Suppressor macrophage treated with lipopolysaccharide for 4 hours (primary cell): ENCODE measurements at places on chromosomes 1 and 21.
A peak's percentile ranks its signal among the peaks of the same experiment; 100 is the strongest.

DNA sequence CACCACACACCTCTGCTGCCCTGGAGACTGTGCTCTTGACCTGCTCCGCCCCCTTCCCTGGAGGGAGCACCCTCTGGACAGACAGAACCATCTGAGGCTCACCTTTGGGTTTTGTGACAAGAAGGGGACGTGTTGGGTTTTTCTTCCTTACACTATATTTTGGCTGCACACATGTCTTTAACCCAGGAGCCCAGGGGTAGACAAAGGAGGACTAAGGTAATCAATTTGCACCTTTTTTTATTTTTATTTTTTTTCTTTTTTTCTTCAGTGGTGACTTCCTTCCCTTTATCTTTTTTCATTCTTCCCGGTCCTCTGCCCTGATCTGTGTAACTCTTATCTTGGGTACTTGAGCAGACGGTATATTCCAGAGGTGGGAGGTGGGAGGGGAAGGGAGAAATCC is 8.5 kb upstream of the TXLNA start:
- DNase-seq: no peak

DNA sequence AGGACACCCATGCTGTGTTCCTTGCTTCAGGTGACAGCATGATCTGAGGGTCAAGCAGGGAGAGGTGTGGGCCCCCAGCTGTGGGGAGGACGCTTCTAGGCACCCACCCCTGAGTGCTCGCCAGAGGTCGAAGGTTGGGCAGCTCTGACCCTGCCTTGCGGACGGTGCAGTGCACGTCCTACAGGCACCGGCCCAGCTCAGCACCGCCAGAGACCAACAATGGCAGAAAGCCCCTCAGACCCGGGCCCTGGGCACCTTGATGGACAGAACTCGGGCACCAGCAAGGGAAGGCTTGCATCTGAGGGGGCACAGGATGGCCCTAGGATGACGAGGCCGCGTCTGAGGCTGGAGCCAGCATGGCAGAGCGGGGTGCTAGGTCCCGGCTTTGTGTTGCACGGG is 24.7 kb downstream of the NADK start:
- DNase-seq: no peak

- no peak for DNase-seq
These were observed 18.7 kb downstream of the HEYL start for GRCh38 chr1:39620659-39621165.

DNA sequence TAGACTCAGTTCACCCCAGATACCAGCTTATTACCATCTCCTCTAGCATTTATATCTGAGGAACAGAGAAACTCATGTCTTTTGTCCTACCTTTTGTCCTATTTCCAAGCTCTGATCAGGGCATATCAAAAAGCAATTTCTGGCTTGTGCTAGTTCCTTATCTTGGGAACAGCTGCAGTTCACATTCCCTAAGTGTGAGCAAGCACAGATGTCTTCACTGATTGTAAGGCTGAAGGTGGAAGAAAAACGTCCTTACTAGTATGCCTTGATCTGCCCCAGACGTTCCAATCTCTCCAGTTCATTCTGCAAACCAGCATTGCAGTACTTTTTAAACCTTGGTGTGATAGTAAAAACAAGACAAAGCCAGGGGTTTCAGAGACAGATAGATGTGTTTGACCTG is 139.8 kb downstream of the NCAM2 start:
- DNase-seq: no peak

GRCh38 chr1:183952101-183952500 is 85.4 kb downstream of the COLGALT2 start:
- peak; percentile 51 for DNase-seq

DNA sequence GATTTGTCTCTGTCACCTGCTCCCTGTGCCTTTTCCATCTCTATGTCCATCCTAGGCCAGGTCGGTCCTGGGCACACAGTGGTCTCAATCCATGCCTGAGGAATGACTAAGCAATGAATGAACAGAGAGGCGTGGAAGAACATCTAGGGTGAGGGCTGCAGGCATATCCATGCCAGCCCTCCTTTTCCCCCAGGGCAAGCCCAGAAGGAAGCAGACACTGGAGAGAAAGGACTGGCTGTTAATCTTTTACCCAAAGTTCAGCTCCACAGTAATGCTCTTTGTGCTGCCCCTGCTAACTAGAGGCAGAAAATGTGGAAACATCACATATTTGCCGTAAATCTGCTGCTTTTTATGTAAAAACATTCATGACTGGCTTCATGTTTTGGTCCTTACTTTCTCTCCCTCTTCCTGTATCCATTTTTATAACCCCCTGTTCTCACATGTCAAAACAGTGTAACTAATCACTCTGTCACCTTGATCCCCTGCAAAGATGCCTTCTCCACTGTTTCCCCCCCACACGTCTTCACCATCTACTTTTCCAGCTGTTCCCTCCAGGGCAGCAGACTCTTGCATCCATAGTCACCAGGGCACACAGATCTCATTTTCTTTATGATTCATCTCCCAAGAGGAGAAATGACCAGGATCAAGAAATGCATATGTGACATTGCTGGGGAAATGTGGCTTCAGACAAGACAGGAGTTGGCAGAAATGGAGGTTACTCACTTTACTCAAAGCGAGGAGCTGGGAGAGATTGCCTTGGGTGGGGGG is 166.4 kb upstream of the PROX1 start:
- no peak for DNase-seq

- no peak for DNase-seq
These were observed 60.7 kb upstream of the ITPKB start for GRCh38 chr1:226799634-226800281.

DNA sequence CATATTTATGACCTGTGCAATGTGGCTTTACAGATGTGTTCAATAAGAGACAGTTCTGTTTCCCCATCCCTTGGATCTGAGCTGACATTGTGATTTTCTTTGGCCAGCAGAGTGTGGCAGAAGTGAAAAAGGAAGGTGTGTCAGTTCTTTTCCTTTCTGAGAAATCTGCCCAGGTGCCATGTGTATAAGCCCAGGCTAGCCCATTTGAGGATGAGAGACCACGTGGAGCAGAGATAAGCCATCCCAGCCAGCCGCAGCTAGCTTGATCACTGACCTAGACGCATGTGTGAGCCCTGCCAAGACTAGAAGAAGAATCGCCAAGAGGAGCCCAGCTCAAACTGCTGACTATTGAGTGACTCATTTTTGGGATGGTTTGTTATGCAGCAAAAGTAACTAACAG is 127.8 kb downstream of the KCNJ6 start:
- DNase-seq: no peak

GRCh38 chr1:222893255-222893654 is 78.4 kb downstream of the DISP1 start:
- DNase-seq: no peak

- DNase-seq: peak; percentile 52
These were observed 28.1 kb downstream of the RNF187 start for GRCh38 chr1:228515200-228515834.

DNA sequence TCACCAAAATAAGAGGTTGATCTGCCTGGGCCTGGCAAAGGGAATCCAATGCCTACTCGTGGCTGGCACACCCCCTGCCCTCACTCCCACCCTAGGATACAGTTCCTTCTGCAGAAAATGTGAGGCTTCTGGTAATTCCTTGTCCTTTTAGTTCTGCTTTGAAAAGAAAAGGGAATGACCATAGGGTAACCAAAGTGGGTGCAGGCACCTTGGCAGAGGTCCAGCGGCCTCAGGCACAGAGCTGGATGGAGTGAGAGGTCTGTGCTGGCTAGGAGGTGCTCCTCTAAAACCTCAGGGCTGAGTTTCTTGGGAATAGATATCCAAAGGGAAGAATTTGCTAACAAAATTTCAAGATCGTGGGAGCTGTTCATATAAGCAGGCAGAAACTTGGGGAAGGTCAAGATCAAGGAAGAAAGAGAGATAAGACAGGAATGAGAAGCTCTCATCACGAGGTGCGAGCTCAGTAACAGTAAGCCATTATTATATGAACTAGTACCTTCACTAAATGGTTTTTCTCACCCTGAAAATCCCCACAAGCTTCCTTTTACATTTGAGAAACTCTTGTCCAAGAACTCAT is 293.1 kb upstream of the LYPLAL1 start:
- no peak for DNase-seq

DNA sequence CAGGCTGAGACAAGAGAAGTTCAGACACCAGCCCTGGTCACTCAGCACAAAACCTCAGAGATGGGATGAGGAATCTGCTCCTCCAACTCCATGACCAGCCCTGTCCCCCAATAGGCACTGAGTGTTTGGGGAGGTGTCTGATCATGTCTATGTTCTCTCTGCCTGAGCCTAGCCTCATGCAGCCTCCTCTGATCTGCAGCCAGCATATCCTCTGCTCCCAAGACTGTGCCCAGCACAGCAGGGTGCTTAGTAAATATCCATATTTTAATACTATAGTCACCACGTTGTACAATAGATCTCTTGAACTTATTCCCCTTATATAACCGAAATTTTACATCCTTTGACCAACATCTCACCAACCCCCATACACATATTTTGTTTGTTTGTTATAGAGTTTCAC is 202.9 kb downstream of the MATN1 start:
- no peak for DNase-seq

DNA sequence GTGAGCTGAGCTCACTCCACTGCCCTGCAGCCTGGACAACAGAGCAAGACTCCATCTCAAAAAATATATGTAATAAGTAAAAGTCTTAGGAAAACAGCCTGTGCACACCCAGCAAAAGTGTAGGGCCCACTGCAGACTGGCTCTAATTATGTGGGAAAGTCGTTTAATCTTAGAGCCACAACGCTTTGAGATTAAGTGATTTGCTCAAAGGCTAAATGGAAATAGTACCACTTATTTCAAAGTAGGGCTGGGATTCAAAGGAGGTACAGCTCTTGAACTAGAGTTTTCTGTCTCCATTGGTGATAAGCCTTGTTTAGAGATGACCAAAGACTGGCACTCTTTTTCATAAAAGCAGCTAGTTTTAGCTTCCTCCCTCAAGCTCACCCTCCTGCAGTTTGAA is 2.2 kb downstream of the TACSTD2 start:
- DNase-seq: no peak

DNA sequence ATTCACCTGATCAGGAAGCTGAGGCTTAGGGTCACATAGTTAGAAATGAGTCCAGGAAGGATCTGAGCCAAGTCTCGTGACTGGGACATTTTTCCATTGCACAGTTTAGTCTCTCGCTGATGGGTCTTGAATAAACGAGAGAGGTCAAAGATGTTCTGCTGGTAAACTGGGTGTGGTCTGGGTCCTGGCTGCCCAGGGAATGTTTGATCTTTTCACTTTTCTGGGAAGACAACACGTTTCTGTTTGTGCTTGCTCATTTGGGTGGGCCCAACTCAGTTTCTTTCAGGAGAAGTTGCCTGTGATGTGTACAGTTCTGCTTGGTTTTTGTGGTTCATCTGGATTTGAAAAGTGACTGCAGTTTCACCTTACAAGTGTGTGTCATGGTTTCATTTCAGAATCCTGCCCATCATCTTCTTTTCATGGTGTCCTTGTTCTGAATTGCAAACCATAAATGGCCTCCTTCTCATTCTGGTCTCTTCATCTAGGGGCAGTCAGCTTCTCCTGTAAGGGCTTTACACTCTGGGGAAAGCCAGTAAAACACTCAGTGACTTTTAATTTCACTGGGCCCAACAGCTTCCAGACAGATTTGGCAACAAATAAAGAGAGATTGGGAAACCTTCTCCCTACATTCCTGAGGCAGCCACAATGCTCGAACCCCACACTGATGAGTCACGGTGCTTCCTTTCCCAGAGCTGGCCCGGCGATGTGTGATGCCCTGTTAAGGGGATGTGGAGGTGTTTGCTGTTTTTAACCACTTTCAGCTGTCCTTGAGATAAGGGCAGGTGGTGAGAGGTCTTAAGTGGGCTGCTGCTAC is 7.2 kb upstream of the TACSTD2 start:
- peak; percentile 56 for DNase-seq

DNA sequence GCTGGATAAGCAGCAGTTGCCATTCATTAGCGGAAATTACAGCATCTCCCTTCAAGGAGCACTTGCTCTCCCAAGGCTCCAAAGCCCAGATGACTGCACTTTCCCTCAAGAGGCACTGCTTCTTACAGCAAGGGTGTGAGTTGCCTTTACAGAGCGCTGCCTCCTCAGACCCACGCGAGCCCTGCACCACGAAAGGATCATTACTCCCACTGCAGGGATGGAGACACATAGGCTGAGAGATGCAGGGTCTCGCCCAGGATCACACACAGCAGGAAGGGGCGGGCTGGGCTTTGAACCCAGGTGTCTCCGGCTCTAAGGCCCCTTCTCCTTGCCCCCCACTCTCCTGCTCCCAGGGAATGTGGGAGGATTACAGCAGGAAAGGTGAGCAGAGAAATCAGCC is 405.5 kb downstream of the MATN1 start:
- DNase-seq: no peak

- no peak for DNase-seq
These were observed 6.0 kb upstream of the AGPAT3 start for GRCh38 chr21:43858806-43859648.

DNA sequence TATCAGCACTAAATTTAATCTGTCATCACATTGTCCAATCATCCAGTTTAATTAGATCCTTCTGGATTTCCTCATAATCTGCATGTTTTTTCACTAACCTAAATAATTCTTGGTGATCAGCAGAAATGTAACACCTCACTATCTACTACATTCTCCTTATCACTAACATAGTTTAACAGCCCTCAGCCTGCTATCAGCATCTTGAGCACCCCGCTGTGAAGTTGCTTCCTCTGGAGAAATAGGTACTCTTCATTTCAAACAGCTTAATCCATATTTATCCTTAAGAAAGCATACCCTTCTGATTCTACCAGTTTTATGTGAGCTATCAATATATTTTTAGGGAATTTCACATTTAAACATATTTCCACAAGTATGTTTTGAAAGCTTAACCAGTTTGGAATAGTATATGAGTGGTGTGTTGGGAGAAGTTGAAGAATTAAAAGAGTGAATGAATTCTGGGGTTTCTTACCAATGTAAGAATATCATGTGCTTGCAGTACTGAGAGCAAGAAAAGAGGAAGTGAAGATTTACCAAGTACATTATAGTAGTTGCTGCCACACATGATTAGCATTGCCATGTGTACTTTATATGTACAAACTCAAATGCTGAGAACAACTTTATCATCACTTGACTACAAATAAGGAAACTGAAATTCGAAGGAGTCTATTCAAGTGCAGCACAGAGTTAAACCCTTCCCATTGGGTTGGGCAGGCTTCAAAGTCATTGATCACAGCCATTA is 771.1 kb upstream of the ADGRL4 start:
- DNase-seq: no peak

DNA sequence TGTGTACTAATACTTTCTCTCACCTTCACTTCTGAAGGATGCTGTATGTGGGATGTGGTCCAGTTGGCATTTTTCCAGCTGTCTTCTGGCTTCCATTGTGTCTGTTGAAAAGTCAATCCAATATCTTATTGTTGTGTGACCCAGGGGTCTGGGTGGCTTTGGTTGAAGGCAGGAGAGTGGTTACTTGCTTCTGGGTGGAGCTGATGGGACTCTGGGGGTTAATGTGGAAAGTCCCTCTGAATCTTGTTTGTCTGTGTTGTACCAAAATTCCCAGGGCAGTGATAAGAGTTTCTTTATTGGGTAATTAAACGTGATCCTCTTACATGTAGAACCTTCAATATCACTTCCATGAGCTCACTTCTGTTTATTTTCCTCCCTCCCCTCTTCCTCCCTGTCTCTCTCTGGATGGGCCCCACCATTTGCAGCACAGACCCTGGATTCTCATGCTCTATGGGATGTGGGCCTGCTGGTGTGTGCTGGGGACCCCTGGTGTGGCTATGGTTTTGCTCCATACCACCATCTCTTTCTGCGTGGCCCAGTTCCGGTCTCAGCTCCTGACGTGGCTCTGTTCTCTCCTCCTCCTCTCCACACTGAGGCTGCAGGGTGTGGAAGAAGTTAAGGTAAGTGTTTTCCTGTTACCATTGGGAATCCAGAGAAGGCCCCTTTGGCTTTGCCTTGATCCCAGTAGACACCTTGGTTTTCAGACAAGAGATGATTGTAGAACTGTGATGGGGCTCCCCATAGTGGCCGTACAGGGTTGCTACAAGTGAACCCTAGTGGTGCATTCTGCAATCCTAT is 71.5 kb downstream of the HHAT start:
- DNase-seq: peak; percentile 58
